ENCODE measurements at places on chromosomes 12 and 14.

DNA sequence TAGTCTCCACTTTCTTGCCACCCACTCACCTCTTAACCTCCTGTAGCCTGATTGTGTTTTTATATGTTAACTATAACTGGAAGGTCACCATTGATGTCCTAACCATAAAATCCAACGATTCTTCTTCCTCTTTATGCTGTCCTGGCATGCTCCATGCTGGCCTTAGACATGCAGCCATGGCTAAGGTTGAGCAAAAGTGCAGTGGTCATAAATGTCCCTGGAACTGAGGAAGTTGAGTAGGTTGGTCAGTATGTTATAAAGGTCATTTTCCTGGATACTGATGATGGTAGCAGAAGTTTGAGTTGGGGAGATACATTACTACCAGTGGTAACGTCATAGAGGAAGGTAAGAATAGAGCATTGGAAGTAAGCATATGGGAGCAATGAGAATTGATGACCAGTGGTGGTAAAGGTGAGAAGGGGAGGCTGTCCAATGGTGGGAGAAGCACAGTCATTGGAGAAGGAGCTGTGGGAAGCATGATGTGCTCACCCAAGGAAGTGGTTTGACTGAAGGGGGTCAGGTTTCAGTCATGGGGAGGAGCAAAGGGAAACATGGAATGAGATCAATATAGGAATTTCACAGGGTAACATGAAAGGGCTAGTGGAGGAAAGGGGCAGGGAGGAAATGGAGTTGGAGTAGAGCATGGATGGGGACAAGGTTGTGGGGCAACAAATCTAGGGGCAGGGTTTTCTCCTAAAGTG is 240.8 kb downstream of the DACT1 start:
- DNase-seq = no peak

DNA sequence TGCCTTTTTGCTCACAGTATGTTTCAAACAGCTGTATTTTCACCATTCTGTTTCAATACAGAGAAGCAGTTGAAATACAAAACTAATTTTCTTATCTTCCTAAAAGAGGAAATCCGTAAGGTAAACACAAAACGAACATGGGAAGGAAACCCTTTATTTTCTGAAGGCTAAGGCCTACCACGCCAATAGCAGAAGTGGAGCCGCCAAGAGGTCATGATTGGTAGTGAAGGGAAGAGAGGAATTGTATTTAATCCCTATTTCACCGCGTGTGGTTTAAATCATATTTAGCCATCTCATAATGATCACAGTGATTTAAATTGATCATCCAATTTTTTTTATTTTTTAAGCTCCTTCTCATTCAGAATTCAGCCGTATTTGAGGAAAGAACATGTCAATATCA is 398.2 kb downstream of the PRKD1 start:
- DNase-seq = peak; percentile 2

- no peak for DNase-seq
Observed at GRCh38 chr12:100215209-100215608, 14.6 kb downstream of the ACTR6 start.

DNA sequence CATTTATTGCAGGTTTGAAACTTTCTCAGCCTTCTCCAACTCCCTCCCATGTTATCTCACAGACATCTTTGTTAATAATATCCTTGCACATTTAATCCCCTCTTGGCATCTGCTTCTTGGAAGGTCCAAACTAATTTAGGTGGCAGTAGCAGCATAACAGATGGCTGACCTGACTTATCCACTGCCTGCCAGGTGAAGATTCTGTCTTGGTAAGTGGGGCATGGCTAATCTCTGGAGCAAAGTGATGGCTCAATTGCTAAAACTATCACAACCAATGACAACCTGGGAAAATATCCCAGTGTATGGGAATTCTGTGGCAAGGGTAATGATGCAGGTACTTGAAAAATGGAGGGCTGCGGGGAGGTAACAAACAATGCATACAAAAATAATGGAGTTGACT is 58.2 kb upstream of the ALG10B start:
- no peak for DNase-seq

DNA sequence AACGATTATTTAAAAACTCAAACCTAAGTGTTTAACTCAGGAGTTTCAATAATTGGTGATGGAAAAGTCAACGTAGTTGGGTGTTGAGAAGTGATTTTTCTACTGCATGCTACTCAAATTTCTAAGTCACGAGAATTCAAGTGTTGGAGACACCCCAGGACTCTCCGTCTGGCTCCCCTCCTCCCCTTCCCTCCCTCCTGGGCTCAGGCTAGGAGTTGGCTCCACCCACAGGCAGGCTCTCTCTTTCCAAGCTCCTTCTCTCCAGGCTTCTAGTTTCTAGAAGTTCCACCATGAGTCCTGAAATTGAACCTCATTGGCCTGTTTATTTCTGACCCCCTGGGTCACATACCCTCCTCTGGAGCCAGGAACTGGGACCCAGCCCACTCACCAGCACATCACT is 73.0 kb downstream of the TMEM132D start:
- no peak for DNase-seq

DNA sequence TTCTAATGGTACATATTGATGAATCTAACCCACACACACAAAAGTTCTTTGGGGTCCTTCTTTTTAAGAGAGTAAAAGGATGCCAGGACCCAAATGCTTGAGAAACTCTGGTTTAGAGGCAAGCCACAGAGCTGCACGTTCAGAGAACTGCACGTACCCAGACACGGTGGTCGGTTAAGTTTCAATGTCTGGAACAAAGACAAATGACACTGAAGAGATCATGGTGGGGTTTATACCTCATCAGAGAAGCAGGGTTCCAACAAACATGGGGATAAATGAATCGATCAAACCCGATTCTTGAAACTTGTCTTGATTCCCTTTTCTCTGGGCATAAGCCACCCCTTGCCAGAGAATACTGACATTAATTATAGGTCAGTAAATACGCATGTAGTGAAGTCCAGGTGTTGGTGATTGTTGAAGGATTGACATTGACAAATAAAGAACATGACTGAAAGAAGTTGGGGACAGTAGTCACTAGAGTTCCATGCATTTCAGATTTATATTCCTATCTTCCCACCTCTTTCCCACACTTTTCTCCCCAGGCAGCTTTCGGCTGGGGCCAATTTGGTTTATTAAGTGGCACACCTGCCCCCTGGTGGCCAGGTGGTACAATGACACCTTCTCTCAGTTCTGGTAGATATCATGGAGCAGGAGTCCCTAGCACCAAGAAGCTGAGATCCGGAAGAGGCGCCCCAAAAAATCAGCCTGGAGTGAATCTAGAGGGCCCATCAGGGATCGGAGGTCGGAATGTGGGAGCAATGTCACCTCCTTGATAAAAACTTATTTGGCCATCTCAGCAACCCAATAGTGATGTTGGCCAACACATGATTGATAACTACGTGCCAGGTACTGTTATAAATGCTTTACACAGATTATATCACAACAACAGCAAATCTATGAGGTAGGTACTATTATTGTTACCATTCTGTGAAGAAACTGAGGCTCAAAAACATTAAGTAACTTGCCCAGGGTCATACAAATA is 17.8 kb upstream of the HDAC7 start:
- DNase-seq = peak; percentile 82

- no peak for DNase-seq
Observed at GRCh38 chr12:81222846-81223592, 145.1 kb downstream of the ACSS3 start.
